Left cardiac atrium (tissue), 4 donors: ENCODE measurements at places on chromosomes 11 and 22.
A peak's percentile ranks its signal among the peaks of the same experiment; 100 is the strongest.

DNA sequence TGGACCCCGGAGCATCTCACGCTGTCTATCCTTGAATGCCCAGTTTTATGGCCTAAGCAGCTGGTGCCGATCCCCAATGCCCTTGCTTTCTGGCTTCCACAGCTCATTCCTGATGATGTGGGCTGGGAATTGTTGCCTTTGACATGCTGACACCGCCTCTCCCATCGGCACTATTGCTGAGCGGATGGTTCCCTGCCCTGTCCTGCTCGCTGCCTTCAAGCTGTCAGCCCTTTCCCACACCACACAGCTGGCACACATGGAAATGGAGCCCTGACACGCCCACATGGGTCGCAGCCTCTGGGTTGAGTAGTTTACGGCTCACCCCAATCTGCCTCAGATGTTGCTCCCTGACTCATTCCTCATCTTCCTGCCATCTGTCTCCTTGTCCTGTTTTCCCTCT lies 110.2 kb upstream of the SESN3 start:
- no peak for DNase-seq

DNA sequence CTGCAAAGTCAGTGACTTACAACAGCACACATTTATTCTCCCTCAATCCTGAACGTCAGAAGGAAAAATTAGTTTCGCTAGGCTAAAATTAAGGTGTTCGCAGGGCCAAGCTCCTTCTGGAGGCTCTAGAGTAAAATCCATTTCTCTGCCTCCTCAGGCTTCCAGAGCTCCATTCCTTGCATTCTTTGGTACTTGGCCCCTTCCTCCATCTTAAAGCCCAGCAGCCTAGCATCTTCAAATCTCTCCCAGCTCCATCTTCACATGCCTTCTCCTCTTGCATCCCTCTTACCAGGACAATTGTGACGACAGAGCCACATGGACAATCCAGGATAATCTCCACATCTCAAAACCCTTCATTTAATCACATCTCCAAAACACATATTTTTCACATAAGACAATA lies 165.0 kb downstream of the GRIA4 start:
- DNase-seq = no peak

- no peak for DNase-seq
Measured at GRCh38 chr11:45211732-45212131, 65.3 kb downstream of the PRDM11 start.

- no peak for DNase-seq
Measured at GRCh38 chr11:8252946-8253345, 10.7 kb downstream of the LMO1 start.

DNA sequence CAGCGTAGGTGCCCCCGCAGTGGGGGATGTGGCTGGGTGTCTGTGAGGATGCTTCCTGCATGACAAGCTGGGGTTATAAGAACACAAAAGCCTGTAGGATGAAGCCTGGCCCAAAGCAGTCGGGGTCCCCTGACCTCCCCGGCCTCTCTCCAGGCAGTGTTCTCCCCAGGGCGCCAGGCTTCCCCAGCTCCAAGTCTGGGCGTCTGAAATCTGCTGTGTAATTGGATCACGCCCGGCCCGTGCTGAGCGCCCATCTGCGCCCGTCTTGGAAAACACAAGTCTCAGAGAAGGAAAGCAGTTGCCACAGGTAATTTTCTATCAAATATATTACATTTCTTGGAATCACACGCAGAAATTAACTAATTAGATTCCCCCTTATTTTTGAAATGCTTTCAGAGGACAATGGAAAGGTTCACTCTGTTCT lies 233.3 kb downstream of the CTTN start:
- DNase-seq = no peak

DNA sequence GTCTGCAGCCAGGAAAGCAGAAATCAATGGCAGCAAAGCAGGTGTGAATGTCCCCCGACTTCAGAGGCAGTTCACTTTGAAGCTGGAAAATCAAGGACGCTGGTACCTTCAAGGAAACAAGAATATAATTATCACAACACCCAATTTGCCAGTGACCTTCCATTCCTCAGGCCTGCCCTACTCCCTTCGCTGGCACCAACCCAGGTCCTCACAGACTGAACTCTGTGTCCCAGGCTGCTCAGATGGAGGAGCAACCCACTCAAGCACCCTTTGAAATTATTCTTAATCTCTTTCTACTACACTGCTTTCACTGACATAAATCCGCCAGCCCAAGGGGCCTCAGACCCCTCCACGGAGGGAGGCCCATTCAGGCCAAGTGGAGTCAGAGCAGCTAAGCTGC lies 64.7 kb upstream of the WT1 start:
- DNase-seq = no peak

DNA sequence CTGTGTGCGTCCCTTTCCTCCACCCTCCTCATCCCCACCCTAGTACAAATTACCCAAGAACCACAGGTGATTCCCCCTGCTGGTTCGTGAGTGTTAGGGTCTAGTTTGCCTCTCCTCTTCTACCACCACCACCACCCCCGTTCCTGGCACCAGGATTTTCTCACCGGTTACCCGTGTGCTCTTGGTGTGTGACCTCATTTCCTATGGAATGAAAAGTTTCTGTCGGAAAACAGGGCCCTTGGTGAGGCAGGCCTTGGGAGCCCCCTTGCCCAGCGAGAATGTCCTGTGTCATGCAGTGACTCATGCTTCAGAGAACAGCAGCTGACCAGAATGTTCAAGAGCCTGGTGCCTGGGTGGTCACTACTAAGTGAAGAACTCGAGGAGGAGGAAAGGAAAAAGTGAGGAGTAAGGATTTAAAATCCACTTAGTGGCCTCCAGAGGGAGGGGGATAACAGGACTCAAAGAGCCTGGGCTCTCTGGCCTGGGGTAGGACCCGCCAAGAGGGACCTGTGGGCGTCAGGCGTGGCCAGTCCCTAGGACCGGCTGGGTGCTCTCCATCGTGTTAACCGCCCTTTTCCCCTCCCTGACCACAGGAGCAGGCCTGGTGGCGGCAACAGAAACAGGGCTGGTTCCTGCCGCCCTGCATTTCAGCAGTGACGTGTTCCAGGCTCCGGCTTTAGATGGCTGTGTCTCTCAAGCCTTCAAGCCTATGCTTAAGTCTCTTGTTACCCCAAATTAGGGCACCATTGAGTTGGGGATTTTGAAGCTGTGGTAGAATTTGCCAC lies 30.2 kb downstream of the C22orf31 start:
- DNase-seq = peak; percentile 73

- no peak for DNase-seq
Measured at GRCh38 chr22:38468443-38469305, 778 bp downstream of the KDELR3 start.

DNA sequence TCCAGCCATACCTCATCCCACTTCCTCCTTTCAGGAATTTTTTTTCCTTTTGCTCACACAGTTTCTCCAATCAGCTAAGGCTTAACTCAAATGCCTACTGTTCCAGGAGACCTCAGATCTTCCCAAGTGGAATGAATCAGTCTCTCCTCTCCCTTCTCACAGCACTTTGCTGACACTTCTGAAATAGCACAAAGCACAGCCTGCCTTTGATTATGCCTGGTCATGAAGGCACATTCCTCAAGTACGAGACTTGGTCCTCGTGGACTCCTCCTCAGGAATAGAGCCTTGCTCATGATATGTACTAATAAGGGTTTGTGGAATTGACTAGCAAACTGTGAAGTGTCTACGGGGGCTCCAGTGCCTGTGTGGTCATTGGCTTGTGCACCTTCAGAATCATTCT lies 176.7 kb upstream of the TENM4 start:
- no peak for DNase-seq

DNA sequence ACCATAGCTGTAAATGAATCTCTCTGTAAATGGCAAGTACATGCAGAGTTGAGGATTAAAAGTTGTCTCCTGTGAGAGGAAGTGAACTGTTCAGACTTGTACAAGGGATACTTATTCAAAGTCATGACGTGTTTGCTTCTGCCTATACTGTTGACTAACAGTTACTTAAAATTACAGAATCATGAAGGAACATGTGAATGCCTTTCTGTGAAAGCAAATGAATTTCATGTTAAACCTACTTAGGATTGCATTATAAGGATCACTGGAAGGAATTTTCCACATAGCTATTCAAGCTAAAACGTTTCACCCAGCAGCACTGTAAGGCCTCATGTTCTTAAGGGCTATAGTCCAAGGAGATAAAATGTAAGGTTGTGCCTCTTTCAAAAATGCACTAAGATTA lies 93.4 kb upstream of the BIRC3 start:
- no peak for DNase-seq

DNA sequence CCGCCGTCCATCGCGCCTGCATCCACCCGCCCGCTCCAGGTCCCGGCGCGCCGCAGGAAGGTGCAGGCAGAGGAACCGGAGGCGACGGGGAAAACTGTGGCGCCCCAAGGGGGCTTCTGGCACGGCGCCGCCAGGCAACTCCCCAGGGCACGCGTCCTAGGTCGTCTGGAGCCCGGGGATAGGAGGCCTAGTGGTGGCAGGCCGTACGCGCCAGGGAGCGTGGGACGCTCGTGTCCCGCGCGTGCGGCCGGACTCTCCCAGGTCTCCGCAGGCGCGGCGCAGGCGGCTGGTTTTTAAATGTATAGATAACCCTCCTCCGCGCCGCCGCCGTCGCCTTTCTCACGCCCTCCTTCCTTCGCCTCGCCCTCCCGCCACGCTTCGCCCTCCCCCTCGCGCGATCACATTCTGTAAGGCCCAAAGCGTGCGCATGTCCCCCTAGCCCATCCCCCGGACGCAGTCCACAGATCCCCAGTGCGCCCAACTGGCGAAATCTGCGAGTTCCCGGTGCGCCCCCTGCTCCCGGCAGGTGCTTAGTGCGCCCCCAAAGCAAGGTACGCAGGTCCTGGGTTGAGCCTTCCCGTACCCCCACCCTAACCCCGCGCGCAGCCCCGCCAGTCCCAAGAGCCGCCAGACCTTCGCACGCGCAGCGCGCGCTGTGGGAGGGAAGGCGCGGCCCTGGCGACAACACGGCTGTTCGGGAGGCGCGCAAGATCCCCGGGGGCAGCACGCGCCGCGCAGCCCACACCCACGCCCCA lies at the start of gene ASCL2:
Gene ASCL2, minus strand, starts transcription at position 267 of the 755 bp plus-strand sequence. Its CDS starts 256 bp downstream, at position 11.
- no peak for DNase-seq

DNA sequence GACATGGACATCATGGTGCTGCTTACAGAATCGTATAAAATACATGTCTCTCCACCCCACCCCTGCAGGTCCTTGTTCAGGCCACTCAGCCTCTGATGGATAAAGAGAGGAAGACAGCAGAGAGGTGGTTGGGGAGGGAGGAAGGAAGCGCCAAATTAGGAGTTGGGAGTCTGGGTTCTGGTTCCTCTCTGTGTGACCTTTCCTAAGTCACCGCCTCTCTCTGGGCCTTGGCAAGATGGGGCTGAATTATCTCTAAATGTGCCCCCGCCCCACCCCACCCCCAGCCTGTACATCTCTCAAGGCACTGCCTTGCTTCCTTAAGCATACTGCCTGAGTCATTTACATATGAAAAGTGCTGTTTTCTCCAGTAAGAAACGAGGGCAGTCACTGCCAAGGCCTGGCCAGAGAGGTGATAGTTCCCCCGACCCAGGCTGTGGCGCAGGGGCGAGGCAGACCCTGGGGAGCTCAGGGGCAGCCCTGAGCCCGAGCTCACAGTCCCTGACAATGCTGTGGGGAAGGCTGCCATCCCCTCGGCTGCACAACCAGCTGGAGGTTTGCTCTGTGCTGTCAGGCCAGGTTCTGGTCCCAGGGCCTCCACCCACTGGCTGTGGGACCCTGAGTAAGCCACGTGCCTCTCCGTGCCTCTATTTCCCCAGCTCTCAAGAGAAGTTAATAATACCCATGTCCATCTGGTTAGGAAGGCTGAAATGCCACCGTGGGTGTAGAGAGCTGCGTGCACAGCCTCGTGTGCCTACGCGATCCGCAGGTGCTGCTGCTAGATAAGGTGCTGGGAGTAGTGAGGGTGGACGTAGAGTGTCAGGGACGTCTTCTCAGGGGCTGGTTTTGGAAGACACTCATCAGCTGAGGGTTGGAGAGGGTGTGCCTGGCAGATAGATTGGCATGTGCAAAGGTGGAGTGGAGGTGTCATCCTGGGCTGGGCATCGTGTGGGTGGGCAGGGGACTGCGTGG lies 55.3 kb downstream of the CACNA1I start:
- no peak for DNase-seq

DNA sequence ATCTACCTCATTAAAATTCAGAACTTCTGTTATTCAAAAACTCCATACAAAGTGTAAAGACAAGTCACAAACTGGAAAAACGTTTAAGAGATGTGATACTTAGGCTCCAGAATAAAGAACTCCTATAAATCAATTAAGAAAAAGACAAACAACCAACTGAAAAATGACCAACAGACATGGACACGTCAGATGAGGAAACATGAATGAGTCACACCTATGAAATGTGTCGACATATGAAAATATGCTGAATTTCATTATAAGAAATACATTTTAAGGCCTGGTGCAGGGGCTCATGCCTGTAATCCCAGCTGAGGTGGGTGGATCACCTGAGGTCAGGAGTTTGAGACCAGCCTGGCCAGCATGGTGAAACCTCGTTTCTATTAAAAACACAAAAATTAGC lies 78.7 kb downstream of the ENTHD1 start:
- no peak for DNase-seq

- no peak for DNase-seq
Measured at GRCh38 chr11:113977701-113978100, 2.8 kb downstream of the HTR3A start.

DNA sequence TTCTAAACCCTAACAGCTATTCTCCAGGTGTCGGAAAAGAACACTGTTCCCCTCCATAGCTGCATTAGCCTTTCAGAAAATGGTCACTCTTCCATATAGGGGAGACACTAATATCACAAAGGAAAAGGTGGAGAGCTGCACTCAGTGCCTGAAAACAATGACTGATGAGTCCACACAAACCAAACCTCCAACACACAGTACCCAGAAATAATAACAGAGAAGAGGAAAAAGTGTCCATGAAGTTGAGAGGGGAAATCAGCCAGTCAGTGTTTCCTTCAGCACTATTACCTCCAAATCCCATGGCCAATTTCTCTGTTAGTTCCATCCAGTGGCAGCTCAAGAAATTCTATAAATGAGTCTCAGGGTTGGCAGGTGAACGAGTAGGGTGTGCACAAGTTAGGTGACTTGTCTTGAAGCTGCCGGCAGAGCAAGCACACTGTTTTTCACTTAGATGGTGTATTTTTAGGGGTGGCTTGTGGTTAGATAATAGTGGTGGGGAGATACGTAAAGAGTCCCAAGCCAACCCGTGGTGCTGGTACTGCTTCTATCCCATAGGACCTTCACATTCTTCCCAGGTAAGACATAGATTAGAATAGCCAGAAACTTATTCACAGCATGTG lies 84.5 kb upstream of the CHRM4 start:
- DNase-seq = no peak

DNA sequence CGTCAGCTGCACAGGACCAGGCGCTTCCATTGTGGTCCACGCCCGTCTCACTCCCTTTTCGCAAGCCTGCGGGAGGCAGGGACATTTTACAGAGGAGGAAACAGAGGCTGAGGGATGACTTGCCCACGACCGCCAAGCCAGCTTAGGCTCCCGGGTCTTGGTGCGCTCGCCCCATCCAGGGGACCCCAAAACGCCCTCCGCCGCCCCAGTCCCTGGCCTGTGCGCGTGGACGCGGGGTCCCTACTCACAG lies 300 bp downstream of the WNT11 start:
- no peak for DNase-seq

- DNase-seq = peak; percentile 79
Measured at GRCh38 chr22:42437488-42438292, 5.5 kb upstream of the NFAM1 start.

GRCh38 chr11:73170140-73170539 lies 28.0 kb upstream of the FCHSD2 start:
- no peak for DNase-seq

GRCh38 chr22:42684462-42685195 lies 35.4 kb upstream of the CYB5R3 start:
- no peak for DNase-seq
